ENCODE measurements at places on chromosomes 6 and 20.

DNA sequence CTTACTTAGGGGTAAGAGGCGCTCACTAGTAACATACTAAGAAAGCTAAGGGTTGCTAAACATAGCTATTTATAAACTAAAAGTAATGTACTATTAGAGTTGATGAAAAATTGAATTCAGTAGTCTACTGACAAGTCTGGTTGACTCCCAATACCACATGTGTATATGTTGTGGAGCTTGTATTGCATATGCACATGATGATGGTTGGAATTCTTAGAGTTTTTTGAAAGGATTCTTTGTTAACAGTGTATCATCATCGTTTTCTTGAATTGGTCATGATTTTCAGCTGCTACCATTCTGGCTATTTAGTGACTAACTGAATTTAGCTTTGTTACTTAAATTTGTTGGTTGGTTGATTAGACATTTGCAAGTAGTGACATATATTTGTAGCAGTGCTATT lies 27.2 kb downstream of the ABRACL start:
- no peak for DNase-seq

DNA sequence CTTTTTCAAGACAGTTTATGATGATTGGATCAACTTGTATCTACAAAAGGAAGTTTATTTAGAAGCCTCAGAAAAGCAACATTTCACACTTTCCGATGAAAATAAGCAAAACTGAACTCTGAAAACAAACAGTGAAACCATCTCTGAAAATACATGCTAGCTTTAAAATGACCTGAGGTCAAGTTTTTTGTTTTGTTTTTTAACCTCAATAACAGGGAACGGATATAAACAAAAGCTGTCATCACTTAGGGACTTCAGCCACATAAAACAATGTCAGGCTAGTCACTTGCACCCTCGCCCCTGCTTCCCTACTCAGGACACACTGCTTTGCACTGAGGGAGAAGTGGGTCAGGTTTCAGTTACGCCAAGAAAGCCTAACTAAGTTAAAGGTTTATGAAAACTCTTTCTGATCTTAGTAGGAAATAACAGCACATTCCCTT lies 11.6 kb downstream of the BACH2 start:
- DNase-seq: no peak

DNA sequence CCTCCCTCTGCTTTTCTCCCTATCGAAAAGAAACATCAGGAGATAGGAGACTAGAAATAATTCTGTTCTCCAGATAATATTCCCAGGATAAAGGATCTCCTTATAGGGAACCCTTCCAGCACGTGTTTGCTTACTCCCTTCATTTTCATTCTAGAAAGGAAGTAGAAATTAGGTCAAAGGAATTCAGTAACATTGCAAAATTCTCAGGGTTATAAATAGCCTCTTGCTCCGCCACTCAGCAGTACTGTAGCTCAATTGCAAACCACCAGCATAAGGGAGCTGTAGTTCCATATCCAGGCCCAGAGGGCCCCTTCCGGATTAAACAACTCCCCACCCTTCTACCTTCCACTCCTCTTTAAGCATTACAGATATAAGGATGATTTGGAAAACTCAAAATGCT lies 6.2 kb downstream of the ELMO2 start:
- DNase-seq: no peak

DNA sequence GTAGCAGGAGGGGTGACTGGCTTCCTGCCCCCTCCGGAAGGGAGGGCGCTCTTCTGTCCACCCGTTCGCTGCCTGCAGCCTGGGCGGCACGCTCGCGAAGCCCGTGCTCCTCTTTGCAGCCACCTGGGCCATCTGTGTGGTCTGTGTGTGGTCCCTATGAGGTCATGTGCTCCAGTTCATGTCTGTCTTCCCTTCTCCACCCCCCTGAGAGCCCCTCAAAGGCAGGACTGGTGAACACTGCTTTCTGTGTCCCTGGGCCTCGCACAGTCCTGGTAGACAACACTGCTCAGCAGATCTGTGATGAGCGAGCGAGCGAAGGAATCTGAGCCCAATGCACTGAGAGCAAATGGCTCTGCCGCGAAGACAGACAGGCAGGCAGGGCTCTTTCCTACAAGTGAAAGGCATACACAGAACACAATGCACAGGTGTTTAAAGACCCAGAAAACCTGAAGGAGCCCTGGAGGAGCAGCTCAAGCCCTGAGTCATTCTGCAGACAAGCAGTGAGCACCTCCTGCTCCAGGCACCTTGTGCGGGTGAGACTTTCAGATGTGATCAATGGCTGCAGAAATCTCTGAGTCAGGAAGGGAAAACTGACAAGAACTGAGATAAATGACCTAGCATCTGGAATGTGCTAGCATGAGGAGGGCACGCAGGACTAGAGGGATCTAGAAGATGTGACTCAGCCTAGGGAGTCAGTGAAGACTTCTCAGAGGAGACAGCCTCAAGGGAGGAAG lies 27.1 kb downstream of the PPP1R3G start:
- DNase-seq: no peak

DNA sequence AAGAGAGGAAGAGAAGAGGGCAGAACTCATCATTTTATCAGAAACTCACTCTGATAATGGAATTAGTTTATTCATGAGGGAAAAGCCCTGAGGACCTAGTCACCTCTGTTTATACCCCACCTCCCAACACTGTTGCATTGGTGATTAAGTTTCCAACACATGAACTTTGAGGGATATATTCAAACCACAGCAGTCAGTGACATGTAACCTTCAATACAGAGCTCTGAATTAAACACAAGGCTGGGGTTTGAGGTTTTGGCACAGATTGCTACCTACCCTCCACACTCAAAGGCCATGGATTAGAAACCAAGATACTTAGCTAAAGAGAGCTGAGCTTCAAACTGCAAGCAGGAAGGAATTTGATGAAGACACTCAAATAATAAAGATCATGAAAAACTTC lies 48.5 kb upstream of the MOCS1 start:
- DNase-seq: no peak

Measured in GM23338 (cell line).